ENCODE measurements at places on chromosomes 7 and 10.

DNA sequence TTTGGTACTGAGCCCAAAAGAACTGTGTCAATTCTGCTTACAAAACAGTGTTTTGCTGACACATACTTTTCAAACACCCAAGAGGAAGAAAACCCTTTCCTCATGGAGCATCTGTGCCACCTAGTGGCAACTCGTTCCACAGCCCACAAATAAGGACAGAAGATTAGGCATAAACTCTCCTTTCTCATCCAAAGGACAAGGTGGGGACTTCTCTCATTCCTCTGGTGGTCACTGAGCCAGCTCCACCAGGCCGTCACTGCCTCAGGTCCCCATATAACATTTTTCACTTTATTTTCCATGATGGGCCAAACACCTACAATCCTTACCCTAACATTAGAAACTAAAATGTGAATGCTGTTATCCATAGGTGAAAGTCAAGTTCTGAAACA is 76.9 kb downstream of the RNF216 start:
- DNase-seq = peak; percentile 42

DNA sequence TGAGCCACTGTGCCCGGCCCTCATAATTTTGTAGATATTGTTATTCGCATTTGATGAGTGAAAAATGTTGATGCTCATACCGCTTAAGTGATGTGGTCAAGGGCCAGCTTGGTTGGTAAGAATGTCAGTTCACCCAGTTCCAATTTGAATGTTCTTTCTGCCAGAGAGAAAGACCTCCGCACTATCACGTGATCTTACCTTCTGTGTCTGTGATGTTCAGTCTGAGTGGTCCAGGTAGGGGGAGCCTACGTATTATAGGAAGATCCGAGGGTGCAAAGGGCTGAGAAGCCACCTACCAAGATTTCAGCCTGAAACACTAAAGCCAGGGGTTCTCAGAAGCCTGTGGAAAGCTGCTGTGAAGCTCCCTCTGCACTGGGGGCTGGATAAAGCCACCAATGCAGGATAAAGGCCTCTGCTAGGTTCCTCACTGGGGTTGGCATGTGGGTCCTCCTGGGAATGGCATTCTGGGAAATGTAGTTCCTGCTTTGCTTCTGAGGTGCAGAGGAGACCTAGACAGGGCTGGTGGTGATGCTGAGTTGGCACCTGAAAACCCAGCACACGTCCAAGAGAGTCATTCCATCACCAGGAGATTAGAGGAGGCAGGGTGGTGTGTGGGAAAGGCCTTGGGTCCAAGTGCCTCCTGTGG is 64.7 kb upstream of the AOAH start:
- DNase-seq = no peak

DNA sequence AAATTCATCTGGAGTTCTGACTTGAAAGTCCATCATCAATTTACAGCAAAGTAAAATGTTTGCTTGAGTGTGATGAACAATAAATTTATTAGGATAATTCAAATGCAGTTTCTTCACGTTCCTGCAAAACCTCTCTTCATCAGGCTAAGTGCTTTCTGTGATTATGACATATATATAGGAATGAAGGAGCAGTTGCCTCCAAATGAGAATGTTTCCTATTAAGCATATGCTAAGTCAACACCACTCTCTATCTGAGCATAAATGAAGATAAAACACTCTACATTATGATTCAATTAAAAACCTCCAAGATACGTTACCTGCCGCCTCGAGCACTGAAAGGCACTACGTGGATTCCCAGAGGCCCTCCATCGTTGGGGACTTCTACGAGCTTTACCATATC is 416.1 kb downstream of the PARD3 start:
- no peak for DNase-seq

- no peak for DNase-seq
Observed at GRCh38 chr10:102468683-102469082, 17.3 kb upstream of the C10orf95 start.

- no peak for DNase-seq
Observed at GRCh38 chr10:123517426-123517825, 148.7 kb upstream of the GPR26 start.

GRCh38 chr7:130758429-130759056 is 24.5 kb upstream of the KLF14 start:
- no peak for DNase-seq

- no peak for DNase-seq
Observed at GRCh38 chr7:81822811-81823210, 53.0 kb upstream of the HGF start.

GRCh38 chr10:13990946-13991345 is 339.8 kb downstream of the FRMD4A start:
- no peak for DNase-seq

DNA sequence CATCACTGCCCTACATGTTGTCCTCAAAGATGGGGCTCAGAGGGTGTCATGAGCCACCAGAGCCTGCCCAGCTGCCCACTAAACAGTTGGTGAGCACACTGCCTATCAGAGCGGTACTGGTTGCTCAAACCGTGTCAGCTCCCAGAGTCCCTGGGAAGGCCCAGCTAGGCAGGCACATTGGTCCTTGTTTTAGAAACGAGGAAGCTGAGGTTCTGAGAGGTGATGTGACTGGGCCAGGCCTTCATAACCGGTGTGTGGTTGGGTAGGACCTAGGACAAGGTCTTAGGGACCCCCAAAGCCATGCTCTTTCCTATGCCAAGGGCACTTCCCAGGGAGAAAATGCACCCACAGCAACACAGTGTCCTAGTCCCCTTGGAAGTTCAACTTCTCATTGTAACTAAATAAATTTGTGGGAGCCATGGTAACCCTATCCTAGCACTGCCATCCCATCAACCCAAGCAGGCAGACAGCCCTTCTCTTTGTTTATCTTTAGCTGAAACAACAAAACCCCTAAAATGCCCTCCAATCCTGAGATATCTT is 174.7 kb upstream of the PDE1C start:
- no peak for DNase-seq

DNA sequence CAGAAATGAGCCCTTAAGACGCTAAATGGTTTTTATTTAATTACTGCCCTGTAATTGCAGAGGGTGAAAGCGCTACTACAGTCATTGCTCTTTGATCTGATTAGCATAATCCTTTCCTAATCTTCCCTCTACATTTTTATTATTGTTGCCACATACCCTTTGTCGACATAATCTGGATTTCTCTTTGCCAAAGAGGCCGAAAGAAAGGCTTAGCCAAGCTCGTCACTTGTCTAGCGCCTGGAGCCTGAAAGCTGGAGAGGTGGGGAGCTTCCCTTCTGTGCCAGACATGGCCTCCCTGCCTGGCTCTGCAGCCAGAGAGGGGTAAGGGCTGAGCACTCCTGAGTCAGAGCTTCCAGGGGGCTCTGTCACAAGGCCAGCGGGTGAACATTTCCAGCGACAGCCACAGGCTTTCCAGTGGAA is 145.9 kb downstream of the PRKAG2 start:
- no peak for DNase-seq

- no peak for DNase-seq
Observed at GRCh38 chr7:99383791-99384370, 9.4 kb downstream of the ARPC1B start.

DNA sequence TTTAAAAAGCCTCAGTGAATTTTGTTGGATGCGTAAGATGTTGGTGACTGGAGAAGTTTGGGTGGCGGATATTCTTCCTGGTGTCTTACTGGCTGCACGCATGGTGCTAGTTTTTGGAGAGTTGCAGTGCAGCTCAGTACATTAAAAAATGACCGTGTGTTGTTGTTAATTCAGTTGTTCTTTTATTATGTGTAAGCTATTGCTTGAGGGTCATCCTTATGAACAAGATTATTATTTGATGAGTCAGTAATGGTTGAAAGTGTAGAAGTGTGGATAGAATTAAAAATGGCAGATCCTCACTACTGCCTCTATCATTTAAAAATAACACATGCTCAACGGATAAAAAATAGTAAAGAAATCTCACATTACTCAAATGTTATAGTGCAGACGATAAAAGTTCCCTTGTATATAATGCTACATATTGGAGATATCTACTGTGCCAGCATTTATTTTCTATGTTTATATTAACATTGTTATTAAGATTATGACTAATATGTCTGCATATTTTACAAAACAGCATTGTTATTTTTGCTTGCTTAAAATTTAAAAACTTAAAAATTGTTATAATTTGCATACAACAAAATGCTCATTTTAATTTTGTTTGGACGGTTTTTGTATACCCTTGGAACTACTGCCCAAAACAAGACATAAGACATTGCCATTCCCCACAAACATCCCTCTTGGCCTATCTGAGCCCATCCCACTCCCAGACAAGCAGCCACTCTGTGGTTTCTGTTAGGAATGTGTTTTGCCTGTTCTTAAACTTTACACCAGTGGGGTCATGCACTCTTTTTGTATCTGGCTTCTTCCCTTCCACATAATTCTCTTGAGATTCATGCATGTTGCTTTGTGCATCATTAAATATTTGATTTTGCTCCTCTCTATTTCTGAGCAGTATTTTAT is 142.0 kb downstream of the DOCK1 start:
- DNase-seq = no peak

DNA sequence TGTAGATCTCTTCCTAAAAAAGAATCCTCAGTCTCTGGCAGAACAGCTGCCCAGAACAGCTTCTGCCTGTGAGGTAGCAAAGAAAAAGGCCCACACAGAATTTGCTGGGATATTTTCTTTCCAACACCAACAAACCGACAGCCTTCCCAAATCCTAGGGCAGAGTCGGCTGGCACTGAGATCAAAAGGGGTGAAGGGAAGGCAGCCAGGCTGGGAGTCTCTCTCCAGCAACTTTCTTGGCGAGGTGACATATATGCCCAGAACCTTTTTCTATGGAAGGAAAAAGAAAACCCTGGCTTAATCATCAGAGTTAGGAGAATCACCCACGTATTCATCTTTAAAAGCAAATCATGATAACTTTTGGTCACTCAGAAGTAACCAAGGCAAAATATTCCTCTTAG is 279.6 kb downstream of the DNAJB6 start:
- DNase-seq = no peak

- no peak for DNase-seq
Observed at GRCh38 chr7:21548491-21548890, 5.7 kb downstream of the DNAH11 start.

DNA sequence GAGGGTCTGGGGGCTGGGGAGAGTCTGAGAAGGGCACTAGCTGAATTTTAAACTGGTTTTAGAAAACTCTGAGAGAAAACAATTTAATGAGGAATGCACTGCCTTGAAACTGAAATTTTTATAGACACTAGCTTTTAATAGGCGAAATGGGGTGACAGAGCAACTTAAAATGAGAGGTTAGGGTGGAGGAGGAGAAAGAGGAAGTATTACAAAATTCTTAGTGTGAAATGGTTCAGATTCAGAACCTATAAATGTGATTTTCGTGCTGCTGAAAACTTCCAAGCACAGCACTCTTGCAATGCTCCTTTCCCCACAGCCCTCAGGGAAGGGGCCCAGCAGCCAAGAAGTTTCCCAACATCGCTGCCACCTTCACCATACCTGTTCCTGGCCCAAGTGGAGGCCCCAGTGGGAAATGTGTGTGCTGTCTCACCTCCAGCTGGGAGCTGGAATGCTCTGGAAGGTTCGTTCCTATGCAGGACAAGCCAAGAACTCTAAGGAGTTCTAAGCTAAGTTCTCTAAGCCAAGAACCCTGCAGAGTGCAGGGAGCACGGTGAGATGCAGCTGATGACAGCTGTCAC is 60.0 kb downstream of the ATXN7L1 start:
- no peak for DNase-seq

DNA sequence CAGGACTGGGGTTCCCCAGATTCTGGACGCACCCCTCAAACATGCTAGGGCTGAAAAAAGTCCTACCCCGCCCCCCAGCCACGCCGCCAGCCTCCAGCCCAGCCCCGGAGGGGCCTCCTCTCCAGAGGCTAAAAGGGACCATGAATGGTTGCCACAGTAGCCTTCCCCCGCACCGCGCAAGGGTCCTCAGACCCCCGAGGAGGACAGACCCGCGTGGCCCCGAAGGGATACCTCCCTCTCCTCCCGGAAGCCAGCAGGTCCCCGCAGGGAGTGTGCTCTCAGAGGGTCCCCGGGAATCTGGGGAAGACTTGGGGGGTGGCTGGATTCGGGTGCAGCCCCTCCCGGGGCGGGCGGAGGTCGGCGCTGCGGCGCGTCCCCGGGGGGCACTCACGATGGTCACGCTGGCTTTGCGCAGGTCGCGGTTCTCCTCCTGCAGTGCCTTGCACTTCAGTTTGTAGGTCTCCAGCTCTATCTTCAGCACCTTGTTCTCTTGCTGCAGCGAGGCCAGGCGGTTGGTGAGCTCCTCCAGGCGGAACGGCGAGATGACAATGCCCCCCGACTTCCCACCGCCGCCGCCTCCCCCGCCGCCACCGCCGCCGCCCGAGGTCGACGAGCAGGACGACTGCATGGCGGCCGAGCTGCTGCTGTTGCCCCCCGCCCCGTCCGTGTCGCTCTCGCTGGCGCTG is 482 bp downstream of the CCDC6 start:
- DNase-seq = no peak

- no peak for DNase-seq
Observed at GRCh38 chr10:110103921-110104461, 96.2 kb downstream of the ADD3 start.

DNA sequence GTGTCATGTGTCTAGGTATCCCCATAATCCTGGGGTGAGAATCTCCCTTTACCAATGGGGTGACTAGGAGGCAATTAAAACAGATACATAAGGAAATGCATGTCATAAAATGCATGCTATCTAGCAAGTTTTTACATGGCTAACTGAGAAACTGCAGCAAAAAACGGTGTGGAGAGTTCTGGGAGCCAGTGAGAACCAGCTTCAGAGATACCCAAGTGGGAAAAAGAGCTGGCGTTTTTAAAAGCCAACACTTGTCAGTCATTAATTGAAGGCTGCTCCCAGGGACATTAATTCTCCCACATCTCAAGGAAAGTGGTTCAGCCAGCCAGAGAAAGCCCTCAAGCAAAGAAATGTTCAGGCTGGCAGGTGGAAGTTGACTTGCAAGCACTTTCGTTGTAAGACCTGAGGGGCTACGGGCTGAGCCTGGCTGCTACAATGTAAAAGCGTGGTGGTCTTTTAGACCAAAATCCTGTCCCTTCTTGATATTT is 28.1 kb downstream of the ST8SIA6 start:
- DNase-seq = no peak

DNA sequence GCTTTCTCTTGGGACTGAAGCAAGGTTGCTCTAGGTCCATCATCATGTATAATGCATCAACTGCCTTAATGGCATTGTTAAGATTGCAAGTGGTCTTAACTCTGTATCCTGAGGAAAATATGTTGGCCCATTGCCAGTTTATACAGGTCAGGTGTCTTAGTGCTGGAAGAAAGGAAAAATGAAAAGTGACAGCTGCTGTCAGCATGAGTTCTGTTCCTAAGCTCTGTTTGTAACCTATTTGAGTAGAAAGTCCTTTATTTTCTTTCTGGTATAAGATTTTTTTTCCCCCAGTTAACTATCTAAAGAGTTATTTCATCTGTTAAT is 127.2 kb downstream of the SRI start:
- no peak for DNase-seq

Data from activated CD8-positive, alpha-beta memory T cell treated with anti-CD3 and anti-CD28 coated beads for 1 hour (primary cell).